Cardiac fibroblast (primary cell): ENCODE measurements at places on chromosomes 2 and 18.

- no peak for DNase-seq
Measured at GRCh38 chr2:181685150-181685688, 4.9 kb upstream of the NEUROD1 start.

- DNase-seq, result no peak
Measured at GRCh38 chr18:34598120-34598635, 111.9 kb upstream of the DTNA start.

DNA sequence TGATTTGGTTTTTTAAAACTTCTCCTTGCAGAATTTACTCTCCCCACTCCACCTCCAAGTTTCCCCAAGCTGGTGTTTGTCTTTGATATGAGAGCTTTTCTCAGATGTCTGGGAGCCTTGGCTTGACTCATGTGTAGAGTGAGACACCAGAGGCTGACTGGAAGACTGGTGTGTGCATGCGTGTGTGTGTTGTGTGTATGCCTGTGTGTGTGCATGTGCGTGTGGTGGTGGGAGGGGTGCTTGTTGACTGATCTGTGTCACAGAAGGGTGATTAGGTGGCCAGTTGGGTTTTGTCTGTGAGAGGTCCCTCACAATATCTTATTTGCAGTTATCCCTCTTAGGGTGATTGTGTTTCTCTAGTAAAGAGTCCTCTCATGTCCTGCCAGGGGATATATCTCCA is 50.5 kb upstream of the HPCAL1 start:
- no peak for DNase-seq

DNA sequence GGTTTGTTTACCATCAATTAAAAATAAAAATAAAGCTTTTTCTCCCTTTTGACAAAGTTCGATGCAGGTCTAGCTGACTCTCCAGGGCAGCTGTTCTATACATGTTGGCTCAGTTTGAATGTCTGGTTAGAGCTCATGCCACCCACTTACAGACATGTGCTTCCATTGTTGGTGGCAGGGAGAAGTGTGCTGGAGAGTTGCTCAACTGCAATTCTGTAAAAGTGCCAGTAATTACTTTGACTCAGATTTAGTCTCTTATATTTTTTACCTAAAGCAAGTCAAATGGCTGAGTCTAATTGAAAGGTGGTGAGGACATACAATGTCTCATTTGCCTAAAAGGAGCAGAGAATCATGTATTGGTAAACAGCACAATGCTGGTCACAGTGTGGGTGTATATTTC is 609.1 kb upstream of the SYT4 start:
- peak; percentile 30 for DNase-seq

DNA sequence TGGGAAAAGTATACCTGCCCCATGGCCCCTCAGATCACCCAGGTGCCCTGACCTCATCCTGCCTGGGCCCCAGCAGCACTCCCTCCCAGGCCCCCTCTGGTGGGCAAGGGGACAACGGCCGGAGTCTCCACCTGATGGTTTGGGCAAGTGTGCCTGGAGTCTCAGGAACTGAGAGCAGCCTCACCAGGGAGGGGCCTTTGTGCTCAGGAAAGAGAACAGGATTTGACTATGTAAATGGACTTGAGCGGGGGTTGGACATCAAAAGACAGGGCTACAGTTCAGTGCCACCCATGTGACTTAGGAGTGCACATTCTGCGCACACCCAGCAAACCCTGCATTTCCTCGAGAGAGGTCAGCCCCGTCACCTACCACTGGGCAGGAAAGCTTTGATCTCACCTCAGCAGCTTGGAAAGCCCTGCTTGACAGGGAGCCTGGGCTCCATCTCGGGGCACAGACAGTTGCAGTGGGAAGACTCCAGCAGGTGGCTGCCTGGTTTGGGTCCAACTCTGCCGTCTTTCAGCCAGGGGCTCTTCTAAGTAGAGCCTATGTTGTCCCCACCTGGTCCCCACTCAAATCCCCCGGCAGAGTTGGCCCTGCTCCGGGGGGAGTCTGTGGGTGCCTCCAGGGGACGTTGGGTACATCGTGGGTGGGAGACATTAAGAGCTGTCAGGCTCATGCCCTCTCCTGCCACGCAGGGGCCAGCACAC is 3.3 kb downstream of the INPP5D start:
- DNase-seq, result no peak

- peak; percentile 42 for DNase-seq
Measured at GRCh38 chr2:107553539-107553938, 273.2 kb upstream of the RGPD4 start.

GRCh38 chr18:79641722-79642497 is 37.7 kb upstream of the CTDP1 start:
- DNase-seq, result no peak

GRCh38 chr2:40227210-40227609 is 224.7 kb downstream of the SLC8A1 start:
- DNase-seq, result no peak

- no peak for DNase-seq
Measured at GRCh38 chr2:45973426-45973825, 322.0 kb downstream of the PRKCE start.
